Activated T-cell treated with anti-CD3 and anti-CD28 coated beads for 4 hours (primary cell): ENCODE measurements at places on chromosomes 2 and 18.

DNA sequence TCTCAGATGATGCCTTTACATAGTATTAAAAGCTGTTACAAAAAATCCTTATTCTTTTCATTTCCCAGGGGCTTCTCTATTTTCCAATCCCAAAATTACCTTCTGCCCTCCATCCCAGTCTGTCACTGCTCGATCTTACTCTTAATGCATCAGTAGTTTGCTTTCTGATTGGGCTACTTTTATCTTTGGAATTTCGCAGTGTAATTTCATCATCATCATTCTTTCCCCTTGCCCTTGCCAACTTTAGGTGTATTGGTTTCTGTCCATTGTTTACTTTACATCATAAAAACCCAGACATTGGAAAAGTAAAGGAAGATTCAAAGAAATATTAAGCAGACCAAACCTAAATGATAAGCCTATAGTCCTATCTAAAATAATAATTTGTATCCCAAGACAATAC is 457.2 kb downstream of the PIK3C3 start:
- DNase-seq, result no peak

DNA sequence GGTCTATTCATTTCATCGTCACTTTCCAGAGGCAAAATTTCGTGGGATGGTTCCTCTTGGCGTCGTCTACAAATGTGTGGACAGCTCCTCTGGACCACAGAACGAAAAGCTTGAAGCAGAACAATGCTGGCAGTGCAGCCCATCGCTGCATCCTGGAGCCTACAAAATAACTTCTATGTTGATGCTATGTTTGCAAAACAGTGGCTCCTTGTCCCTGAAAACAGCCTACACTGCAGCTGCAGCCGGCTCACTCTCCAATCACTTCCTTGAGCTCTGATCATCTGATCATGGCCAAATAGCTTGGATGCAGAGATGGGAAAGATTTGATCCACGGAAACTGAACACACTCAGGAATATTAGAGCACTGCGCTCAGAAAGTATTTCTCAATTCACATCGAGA is 60.0 kb downstream of the DOCK10 start:
- DNase-seq, result no peak

GRCh38 chr2:43269706-43270105 is 43.3 kb upstream of the ZFP36L2 start:
- no peak for DNase-seq

DNA sequence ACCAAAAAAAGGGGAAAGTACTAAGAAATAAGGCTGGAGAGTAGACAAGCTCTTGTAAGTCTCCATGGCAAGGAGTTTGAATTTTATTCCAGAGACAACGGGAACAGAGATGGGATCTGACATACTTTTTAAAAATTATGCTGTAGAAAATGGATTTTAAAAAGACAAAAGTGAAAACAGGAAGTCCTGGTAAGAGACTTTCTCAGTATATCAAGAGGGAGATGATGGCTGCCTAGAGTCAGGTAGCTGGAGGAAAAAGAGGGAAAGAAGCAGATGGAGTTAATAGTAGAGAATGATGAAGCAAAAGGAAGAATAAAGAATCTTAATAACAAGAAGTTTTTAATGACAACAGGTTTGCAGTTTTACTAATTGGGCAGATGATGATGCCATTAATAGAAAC is 168.1 kb downstream of the SRBD1 start:
- DNase-seq, result no peak

DNA sequence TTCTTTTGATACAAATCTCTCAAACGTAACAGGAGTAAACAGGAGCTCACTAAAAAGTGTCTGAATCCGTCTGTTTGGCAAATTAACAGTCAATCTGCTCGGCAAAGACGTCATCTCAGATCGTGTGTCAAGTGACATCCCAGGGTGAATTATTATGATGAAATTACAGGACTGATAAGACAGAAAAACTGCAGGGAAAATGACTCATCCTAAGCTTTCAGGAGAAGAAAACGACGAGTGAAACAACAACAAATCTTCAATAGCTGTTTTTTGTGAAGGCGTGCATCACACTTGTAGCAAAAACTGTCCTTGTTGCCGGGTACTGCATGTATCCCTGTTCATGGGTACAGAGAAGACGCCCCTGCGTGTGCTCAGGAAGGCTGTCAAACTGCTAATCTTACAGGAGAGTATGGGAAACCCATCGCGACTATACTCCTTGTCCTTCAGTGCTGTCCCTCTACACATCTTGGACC is 24.9 kb downstream of the EPB41L3 start:
- no peak for DNase-seq

DNA sequence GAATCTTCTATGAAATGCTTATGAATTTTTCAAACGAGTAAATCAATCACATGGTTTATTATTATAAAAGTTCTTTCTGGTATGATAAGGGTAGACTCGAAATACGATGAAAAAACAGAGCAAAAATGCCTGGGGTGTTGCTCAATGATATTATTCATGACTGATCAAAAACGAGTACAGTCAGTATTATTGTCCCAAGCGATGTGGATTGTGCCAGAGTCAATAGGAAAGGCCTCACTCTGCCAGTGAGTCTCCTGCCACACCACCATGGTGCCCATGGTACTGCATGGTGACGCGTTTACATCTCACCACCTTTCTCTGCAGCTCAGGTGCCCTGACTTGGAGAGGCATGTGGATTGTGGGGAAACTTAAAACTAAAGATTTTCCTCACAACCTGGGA is 58.5 kb downstream of the KCTD1 start:
- no peak for DNase-seq

GRCh38 chr2:229715895-229716507 is 1.6 kb upstream of the DNER start:
- no peak for DNase-seq

GRCh38 chr2:183614799-183615435 is 490.7 kb downstream of the NUP35 start:
- no peak for DNase-seq

DNA sequence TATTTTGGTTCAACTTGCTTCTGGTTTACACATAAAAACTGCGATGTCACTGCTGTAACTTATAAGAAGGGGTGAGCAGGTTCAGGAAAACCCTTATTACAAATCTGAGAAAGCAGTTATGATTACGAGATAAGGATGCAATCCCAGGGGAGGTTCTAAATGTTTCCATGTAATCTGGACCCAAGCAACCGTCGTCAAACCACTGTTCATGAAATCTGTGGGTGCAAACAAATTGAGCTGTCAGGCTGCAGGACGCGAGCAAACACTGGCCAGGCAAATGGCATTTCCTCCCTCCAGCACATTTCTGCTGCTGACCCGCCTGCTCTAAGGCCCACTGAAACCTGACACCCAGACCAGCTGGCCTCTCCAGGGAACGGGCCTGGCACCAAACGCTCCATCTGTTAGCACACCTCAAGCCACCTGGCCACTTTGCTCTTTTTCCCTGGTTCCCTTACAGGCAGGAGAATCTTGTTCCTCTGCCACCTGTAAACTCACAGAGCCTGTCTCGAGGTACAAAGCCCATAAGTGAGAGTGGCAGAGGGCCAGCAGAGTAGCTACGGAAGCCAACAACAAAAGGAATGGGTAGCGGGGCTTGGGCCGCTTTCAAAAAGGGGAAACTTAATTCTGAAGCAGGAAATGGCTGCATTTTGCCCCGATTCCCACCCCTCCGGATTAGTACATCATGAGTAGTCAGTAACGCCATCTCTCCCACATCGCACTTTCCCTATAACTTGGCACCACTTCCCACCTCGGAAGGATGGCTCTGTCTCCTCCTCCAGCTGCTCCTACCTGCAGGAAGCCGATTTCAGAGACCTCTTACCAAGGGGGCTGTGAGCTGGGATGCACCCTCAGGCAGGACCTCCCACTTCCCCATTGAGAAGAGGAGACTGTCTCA is 26.5 kb downstream of the CRACDL start:
- no peak for DNase-seq

GRCh38 chr2:210842896-210843295 is 286.5 kb downstream of the CPS1 start:
- no peak for DNase-seq

GRCh38 chr2:219829667-219830352 is 202.4 kb downstream of the SLC4A3 start:
- no peak for DNase-seq

- no peak for DNase-seq
Measured at GRCh38 chr2:188588235-188588634, 296.6 kb downstream of the GULP1 start.

DNA sequence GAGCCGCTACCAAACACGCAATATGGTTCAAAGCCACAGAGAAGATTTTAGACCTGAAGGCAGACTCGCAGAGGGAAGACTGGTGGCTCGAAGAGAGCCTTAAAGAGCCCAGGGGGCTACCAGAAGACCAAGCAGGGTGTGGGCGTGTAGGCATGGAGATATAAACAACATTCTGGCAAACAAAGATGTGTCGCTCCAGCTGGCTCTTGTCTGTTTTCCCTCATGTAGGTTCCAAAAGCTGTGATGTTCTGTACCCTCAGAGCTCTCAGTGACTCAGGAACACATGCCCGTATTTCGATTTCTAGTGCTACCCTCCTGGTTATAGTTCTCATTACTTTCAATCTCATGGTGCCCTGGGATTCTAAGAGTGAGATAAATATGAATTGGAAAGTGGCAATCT is 44.5 kb downstream of the DOCK10 start:
- no peak for DNase-seq

- no peak for DNase-seq
Measured at GRCh38 chr2:220293966-220294365, 666.5 kb downstream of the SLC4A3 start.

DNA sequence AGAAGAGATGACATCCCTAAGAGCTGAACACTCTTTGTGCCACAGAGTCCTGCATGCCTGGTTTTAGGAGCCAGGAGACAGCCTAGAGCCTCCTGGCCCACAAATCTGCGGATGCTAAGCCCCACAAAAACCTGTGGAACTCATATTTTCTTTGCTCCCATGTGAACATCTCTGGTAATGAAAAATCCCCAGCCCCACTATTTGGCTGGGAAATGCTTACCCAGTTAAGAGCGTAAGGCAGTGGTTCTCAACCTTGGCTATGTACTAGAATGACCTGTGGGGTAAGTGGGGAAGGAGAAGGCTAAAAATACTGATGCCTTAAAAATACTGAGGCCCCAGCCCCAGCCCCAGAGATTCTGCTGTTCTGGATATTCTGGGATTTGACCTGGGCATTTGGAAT is 208.1 kb downstream of the EN1 start:
- no peak for DNase-seq

GRCh38 chr2:26770986-26771586 is 7.0 kb downstream of the SLC35F6 start:
- DNase-seq, result no peak

DNA sequence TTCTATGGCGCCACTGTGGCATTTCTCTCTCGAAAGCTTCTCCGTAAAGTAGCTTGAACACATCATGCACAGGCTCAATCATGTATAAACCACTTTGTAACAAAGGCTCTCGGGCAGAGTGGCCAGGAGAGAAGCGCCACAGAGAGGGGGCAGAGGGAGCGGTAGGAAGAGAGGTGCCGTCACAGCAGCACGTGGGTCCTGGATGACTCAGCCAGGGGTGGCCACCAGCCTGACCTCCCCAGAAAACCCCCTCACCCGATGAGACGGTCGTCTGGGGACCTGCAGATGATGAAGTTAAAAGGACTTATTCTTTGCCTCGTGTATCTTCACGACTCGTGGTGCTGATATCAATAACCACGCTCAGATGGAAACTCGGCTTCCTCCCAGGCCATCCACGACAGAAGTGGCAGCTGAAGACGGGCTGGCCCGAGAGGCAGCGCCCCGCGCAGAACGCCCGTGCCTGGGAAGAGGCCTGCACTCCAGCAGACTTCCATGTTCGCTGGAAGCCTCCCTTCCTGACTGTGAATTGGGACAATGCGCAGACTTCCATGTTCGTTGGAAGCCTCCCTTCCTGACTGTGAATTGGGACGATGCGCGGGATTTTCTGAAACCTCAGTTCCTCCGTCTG is 46.4 kb upstream of the MTCL1 start:
- no peak for DNase-seq
